ENCODE measurements at places on chromosomes 11 and 22.

GRCh38 chr11:10125522-10126133, 168.4 kb downstream of the SBF2 start:
- DNase-seq = no peak

- no peak for DNase-seq
Observed at GRCh38 chr11:69308491-69308911, 14.5 kb downstream of the MYEOV start.

- DNase-seq = no peak
Observed at GRCh38 chr11:70068345-70068744, 9.8 kb upstream of the ANO1 start.

- DNase-seq = no peak
Observed at GRCh38 chr11:45688472-45689033, 23.1 kb upstream of the CHST1 start.

DNA sequence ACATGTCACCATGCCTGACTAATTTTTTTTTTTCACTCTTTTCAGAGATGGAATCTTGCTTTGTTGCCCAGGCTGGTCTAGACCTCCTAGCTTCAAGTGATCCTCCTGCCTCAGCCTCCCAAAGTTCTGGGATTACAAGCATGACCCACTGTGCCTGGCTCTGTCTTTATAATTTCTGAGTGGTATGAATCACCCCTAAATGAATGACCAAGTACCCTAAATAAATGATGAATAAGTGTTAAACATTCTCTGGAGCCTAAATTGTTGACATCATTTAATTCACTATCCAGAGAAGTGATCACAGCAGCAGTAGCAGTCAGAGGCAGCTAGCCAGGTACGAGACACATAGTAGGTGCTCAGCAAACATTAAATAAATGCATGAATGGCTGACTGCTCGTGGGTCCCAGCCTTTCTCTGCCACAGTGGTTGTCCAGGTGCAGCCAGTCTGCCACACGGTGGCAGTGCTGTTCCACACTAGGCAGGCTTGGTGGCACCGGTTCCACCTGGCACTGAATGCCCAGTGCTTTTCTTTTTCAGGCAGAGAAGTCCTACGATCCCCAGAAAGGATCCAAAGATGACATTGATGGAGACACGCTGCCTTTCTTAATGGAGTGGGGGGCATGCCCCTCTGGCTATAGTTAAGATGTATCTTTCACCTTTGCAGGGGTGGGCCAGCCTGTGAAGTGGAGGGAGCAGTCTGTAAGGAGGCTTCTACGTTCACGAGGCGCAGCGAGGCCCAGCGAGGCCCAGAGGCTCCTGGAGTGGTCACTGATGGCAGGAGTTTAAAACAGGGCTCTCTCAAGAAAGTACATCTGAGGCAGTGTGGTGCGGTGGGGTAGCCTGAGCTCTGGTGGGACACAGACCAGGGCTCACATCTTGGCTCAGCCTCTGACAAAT, 8.7 kb upstream of the TTC12 start:
- DNase-seq = peak; percentile 78

GRCh38 chr11:457111-457760, 7.2 kb downstream of the PTDSS2 start:
- no peak for DNase-seq

DNA sequence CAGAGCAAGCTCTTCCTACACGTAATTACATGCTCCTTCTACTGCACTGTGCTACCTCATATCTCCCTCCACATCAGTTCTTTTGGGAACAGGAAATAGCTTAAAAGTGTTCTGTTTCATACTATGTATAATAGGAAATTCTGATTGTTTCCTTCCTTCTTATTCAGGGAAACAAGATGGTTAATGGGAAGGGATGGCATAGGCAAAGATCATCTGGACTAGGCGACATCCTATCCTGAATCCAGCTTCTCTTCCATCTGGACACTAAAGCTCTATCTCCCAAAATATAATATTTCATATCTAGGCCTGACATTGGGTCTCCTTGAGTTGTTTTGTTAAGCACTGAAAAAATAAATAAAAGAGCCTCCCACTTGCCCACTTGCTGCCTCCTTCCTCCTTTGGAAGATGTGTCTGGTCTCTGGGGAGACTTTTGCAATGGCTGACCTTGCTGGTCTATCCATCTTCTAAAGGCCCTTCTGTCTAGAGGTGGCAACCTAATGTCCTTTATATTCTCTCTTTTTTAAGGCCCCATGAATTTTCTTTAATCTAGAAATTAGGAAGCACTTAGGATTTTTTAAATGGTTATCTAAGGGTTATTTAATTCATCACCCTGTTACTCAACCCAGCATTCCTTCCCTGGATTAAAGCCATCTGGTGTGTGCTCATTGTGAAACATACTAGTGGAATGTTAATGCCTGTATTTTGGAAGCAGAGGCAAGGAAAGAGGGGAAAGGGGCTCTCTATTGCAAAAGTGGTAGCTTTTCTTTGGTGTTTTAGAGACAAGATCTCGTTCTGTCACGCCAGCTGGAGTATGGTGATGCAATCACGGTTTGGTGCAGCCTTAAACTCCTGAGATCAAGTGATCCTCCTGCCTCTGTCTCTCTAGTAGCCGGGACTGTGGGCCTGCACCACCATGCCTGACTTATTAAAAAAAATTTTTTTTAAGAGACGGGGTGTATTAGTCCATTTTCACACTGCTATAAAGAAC, 20.6 kb downstream of the CLMP start:
- DNase-seq = no peak

- no peak for DNase-seq
Observed at GRCh38 chr11:486189-486588, 20.9 kb downstream of the RNH1 start.

DNA sequence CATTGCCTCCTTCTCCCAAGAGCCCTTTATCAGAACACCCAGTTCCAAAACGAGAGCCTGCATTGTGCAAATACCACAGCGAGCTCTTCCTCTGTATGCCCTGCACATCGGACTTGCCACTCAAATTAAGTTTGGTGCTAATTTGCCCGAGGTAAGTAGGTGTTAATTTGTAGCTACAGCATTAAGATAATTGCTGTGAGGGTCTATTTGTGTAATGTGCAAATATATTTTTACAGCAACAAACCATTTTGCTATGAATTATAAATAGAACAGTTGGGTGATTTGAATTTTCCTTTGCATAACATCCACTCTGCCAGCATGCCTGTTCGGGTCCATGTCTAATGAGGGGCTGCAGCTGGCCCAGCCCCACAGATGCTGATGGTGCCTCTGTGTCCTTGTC, 8.1 kb downstream of the ARHGAP8 start:
- DNase-seq = no peak

DNA sequence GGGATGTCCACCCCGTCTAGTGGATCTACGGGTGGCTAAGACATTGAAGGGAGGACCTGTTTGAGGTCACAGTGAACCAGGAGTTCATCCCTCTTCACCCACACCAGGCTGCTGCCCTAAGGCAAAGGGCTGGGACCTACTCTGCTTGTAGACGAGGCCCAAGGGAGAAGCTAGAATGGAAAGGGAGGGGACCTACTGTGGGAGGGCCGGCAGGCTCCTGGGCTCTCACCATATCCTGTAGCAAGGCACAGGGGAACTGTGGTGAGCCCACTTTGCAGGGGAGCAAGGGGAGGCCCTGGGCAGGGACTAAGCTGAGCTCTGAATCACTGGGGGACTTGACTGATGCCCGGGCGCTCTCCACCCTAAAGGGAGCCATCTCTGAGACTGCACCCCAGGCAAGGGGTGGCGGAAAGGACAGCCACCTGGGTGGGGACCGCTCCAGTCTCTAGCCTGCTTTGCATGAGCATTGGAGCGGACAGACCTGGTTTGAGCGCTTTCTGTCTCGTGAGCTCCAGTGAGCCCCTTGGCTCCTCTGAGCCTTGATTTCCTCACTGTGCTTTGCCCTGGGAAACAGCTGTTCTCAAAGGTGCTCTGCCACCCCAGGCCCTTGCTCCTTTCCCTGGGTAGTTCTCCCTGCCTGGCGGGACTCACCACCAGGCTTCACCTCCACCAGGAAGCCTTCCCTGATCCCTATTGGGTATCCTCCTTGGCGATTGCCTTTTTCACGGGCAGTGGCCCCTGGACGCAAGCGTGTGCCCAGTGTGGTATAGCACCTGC, 24.2 kb downstream of the PARVG start:
- DNase-seq = no peak

GRCh38 chr11:13135385-13136271, 126.5 kb downstream of the RASSF10 start:
- DNase-seq = no peak

GRCh38 chr11:235609-235996, 539 bp downstream of the SIRT3 start:
- DNase-seq = no peak

DNA sequence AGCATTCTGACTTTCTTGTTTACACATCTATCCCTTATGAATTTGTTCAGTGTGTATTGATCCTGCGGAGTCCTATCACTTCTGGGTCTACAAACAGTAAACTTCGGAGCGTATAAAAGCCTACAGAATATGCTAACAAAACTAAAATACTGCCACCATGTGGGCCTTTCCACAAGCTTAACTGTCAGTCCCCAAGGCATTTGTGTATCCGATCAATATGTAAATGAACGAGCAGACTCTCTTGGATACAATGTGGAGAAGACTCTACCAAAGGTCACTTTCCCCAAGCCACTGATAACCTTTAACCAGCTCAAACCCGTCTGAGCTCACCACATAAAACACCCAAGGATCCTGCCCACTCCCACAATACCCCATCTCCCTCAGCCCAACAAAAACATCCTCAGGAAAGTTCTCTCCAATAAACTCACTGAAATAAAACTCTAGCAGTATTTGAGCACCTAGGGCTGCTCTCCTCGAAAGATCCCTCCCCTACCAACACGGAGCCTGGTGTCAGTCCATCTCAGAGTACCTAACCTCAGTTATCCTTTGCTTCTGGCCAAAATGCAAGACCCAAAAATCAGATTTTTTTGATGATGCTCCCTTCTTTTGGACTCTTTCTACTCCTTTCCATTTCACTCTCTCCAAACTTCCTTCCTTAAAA, 17.8 kb downstream of the ADA2 start:
- DNase-seq = no peak

- DNase-seq = no peak
Observed at GRCh38 chr11:131737357-131737756, 366.9 kb downstream of the NTM start.

- DNase-seq = no peak
Observed at GRCh38 chr11:74388678-74389327, 9.4 kb downstream of the PGM2L1 start.

DNA sequence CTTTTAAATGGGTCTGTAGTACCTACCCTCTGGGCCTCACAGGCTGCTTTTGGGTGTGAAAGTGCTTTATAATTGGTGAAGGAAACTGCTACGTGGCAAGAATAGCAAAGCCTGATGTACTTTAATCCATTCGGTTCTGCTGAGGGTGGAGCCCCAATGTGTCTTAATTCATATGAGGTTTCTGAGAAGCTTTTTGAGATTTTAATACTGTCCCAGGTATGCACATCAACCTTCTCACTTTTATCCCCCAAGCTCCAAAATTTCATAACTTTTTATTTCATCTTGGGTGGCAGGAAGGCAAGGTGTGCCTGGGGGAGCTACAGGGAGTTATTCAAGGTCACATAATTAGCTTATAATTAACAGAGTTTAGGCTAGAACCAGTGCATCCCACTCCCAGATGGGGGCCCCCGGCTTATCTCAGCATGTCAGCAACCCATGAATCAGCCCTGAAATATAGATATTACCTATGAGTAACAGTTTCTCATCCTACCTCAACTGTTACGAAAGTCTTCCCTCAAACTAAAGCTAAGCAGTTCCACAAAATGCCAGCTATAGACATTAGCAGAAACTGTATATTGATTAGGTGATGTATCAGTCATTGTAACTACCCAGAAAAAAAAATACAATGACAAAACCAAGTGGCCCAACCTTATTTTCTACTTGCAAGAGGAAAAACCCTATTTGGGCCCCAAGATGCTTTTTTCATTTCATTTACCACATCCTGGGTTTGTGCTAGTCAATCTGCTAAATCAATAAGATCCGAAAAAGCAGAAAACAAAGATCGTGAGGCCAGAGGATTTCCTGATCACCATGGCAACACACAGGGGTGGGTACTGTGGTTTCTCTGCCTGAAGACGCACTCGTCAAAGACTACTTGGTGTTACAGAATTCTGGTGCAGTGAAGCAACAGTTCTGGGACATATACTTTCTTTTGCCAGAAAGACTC, 26.7 kb downstream of the CD44 start:
- no peak for DNase-seq

DNA sequence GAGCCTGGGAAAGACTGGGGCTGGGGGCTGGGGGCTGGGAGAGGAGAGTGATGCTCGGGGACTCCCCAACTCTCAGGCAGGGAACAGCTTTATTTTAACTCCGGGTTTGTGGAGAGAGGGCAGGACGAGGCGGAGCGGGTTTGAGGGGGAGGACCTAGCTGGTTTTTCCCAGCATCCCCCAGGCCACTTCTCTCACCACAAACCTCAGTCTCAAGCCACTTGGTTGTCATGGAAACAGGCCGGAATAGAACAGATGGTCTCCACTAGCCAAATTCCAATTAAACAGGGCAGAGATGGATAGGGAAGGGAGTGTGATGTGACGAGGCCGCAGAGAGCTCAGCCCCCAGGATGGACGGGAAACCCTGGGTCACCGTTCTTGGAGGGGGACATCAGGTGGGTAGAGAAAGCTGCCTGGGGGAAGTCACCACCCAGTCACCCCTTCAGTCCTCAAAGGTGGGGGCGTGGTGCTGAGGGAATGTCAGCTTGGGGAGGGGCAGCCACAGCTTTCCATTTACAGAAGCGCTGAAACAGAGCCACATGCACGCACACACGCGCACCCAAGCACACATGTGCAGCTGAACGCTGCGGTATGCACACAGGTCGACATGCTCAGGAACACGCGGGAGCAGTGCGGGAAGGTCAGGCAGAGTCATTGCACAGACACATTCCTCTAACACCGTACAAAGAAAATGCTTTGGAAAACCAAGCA, 19.2 kb downstream of the NECTIN1 start:
- peak; percentile 81 for DNase-seq

- DNase-seq = no peak
Observed at GRCh38 chr11:118640332-118641154, 33.1 kb downstream of the PHLDB1 start.

- DNase-seq = peak; percentile 42
Observed at GRCh38 chr22:49306632-49307480, 520.8 kb downstream of the BRD1 start.
